NCI-H1930 (cell line): ENCODE measurements at places on chromosomes 5 and 9.

- DNase-seq, result no peak
Measured at GRCh38 chr5:173018358-173018757, 34.8 kb downstream of the ATP6V0E1 start.

- DNase-seq, result no peak
Measured at GRCh38 chr5:84086511-84086910, 298.2 kb downstream of the EDIL3 start.

DNA sequence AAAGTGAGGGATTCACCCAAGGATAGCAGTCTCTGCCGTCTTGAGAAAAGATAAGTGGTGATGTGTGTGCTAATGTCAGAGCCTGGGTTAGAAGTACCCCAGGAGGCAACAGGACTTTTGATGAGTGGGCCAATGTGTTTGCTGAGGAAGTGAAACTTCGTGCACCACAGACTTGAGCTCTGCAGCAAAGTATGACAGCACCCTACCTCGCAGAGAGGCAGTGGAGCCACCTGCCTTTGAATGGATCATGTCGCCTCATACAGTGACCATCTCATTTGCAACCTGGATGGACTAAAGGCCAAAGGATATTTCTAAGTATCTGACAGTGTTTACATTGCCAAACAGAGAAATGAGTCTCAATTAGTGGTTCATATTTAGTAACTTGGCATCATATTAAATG lies 593.9 kb upstream of the GRAMD2B start:
- no peak for DNase-seq

GRCh38 chr5:40202814-40203440 lies 476.8 kb upstream of the PTGER4 start:
- DNase-seq, result no peak

- DNase-seq, result no peak
Measured at GRCh38 chr5:35031276-35031675, 16.5 kb downstream of the AGXT2 start.

GRCh38 chr5:121910036-121910435 lies 51.7 kb upstream of the SRFBP1 start:
- DNase-seq, result no peak

- no peak for DNase-seq
Measured at GRCh38 chr9:134562146-134562849, 79.3 kb upstream of the COL5A1 start.

- DNase-seq, result no peak
Measured at GRCh38 chr5:74040811-74041491, 415.0 kb downstream of the ARHGEF28 start.

- DNase-seq, result peak; percentile 13
Measured at GRCh38 chr5:50958852-50959457, 292.5 kb downstream of the PARP8 start.

GRCh38 chr5:133304707-133305216 lies 252.9 kb downstream of the HSPA4 start:
- DNase-seq, result no peak

DNA sequence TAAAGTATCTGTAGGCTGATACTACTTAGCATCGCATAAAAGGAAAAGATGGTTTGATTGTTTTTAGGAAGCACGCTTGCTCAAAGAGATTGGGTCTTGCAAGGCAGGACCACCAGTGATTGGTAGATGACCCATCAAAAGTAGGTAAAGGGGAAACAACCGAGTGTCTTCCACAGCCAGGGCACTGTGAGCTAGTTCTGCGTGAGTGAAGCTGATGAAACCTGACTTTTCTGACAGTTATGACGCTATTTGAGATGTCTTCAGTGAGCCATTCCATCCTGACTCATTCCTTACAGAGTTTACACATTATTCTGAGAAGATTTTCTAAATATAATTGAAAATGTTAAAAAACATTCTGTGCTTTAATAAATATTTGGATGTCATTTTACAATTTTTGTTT lies 49.7 kb downstream of the BASP1 start:
- DNase-seq, result no peak

DNA sequence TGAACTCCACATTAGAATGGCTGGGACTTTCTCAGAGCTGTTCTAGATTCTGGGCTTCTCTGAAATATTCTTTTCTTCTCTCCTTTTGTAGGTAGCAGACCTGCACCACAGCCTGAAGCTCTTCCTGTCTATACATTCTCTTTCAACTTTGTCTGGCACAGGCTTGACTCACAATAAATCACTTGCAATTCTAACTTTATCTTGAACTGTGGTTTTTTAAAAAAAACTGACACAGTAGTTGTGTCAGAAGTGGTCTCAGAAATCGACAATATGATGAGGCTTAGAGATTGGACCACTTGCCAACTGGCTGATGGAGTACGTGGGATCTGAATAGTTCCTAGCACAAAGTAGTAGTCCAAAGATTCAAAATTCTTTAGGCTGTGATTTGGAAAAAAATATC lies 24.1 kb upstream of the CDH9 start:
- no peak for DNase-seq

- no peak for DNase-seq
Measured at GRCh38 chr9:122812736-122813135, 12.8 kb downstream of the OR1K1 start.

DNA sequence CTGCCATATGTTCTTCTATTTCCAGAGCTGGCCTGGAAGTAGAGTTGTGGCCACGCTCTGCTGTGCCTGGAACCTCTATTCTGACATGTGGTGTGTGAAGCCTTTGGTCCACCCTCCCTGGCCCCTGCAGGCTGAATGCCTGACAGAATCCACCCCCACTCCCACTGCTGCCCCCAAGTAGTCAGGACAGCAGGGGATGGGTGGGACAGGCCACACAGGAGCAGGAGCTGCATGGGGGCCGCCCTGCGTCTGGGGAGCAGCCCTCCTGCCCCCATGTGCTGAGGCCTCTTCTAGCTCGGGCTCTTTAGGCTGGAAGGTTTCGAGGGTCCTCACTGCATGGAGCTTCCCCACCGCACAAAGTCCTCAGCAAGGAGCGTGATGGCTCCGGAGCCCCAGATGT lies 32.6 kb upstream of the IRX4 start:
- no peak for DNase-seq

DNA sequence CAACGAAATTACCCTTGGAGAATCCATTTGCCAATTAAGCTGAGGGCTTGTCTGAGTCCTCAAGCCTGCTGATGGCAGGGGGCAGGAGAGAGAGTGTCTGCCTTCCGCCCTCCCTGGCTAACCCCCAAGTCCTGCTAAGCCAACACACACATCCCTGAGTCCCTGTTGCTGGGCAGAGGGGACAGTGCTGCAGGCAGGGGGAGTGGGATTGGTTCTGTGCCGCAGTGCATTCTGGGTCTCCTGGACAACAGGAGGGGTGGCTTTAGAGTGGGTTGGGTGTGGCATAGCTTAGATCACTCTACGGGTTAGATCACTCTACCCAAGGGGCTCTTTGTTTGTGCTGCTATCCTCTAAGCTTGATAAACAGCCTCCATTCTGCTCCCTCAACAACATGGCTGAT lies 427.7 kb downstream of the CDK5RAP2 start:
- no peak for DNase-seq

GRCh38 chr9:137311986-137312851 lies 10.1 kb upstream of the NRARP start:
- DNase-seq, result no peak

DNA sequence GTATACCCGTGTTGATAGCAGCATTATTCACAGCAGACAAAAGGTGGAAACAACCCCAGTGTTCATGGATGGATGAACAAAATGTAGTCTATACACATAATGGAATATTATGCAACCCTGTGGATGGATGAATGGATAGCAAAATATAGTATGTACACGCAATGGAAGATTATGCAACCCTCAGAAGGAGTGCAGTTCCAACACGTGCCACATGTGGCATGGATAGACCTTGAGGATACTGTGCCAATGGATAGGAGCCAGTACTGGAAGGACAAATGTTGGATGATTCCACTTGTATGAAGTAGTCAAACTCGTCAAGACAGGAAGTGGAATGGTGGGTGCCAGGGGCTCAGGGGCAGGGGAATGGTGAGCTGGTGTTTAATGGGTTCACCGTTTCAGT lies 44.9 kb downstream of the PLEKHG4B start:
- DNase-seq, result no peak

- DNase-seq, result no peak
Measured at GRCh38 chr9:107386396-107386795, 103.2 kb downstream of the KLF4 start.

- no peak for DNase-seq
Measured at GRCh38 chr9:22169727-22170503, 160.8 kb upstream of the CDKN2B start.

- DNase-seq, result no peak
Measured at GRCh38 chr5:105803431-105803830, 1867.3 kb downstream of the EFNA5 start.

- no peak for DNase-seq
Measured at GRCh38 chr9:6758248-6758497, 400 bp downstream of the KDM4C start.

DNA sequence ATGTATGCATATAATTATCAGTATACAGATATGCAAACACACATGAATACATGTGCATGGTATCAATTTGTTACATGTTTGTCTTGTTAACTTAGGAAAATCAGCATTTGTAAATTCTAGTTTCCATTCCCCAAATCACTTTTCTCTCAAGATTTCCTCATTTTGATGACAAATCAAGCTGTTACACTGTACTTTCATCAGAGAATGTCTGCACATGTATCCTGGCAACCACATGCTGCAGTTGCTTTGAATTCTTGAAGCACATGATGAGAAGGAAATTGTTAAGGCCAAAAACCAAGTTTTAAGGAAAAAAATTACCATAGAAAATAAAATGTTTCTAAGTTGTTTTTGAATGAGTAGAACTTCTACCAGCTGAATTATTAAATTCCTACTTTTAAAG lies 1834.5 kb downstream of the EFNA5 start:
- no peak for DNase-seq

DNA sequence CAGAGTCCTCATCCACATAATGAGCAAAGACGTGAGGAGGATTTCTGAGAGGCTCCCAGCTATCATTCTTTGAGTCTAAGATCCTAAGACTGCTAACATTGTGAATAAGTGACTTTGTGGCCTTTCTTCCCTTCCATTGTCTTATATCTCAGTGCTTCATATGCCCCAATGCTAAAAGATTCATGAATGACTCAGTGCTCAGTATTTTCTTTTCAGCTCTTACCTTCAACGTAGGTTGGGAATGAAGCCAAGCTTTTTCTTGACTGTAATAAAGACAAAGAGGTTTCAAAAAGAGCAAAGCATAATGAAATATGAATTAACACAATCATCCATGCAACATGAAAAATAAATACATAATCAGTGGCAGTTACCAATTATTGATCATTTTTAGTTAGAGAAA lies 146.4 kb downstream of the ENTREP1 start:
- no peak for DNase-seq

DNA sequence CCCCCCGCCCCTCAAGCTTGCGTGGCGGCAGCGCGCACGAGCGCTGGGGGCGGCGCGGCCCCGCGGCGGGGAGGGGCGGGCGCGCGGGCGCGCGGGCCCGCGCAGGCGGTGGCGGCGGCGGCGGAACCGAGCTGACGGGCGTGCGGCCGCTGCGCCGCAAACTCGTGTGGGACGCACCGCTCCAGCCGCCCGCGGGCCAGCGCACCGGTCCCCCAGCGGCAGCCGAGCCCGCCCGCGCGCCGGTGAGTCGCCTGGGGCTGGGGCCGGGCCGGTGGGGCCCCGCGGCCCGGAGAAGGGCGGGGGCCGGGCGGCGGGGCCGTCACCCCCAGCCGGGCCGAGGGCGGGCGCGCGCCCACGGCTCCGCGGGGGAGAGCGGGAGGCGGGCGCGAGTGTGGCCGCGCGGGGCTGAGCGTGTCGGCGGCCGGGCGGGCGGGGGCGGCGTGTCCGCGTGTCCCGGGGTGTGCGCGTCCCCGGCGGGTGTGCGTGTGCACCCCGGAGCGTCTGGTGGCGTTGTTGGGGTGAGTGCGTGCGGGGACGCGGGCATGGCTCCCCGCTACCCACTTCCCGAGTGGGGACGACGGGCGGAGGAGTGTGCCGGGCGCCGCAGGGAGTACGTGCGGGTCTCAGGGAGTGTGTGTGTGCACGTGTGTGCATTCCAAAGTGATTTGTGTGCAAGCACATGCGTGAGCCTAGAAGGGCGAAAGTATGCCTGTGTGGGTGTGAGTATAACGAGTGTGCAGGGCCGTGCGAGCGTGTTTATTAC lies at the start of gene NEK6:
Gene NEK6, plus strand, starts transcription at position 106 of the 763 bp plus-strand sequence. CDS start 44,016 bp downstream, outside the sequence.
- no peak for DNase-seq

- DNase-seq, result no peak
Measured at GRCh38 chr5:10536931-10537579, 26.8 kb upstream of the ANKRD33B start.

DNA sequence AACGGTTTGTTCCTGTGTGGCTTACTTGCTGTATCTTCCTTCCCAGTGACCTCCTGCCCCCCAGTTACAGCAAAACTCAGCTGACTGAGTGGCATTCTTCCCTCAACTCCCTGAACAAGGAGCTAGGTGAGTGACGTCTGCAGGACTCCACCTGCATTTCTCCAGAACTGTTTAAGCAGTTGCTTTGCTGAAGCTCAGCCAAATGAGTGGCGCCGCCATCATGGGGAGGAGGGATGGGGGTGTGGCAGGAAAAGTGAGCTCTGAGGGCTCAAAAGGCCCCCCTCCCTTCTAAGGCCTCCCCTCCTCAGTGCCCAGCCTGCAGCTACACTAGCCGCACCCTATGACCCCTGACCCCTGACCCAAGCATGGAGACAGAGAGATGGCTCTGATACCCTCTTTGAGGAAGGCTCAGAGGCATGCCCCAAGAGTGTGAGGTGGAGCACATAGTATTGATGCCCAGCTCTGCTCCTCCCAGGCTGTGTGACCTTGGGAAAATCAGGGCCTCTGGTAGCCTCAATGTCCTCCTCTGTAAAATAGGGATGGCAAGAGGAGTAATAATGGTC lies 12.7 kb downstream of the CCDC180 start:
- no peak for DNase-seq

DNA sequence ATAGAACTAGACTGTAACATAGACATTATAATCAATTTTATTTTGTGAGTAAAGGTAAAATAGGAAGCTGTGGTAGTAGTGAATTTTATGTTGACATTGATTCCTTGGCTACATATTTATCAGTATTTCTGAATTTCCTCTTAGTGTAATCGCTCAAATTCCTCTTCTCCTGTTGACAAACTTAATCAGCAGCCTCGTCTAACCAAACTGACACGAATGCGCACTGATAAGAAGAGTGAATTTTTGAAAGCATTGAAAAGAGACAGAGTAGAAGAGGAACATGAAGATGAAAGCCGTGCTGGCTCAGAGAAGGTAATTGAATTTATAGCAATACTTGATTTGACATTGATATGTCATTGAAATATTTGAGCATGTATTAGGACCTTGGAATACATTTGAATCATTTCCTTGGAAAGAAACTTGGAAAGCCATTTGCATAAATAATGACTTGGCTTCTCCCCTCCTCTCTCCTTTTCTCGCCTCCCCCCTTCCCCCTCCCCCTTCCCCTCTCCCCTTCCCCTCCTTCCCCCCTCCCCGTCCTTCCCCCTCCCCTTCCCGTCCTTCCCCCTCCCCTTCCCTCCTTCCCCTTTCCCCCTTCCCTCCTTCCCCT lies 75.5 kb downstream of the GPBP1 start:
- DNase-seq, result no peak

GRCh38 chr9:104783588-104783987 lies 19.7 kb downstream of the NIPSNAP3B start:
- no peak for DNase-seq

GRCh38 chr9:13239208-13239607 lies 40.3 kb downstream of the MPDZ start:
- DNase-seq, result no peak

GRCh38 chr5:34563931-34564709 lies 92.0 kb upstream of the RAI14 start:
- DNase-seq, result no peak
